ENCODE measurements at places on chromosomes 1 and 21. TPM values are rescaled to one million over a fixed set of nuclear protein-coding genes. Genes with fewer than 3 reads are reported as not detected.

Gene CHI3L2
- 12.5 TPM for total RNA-seq

DNA sequence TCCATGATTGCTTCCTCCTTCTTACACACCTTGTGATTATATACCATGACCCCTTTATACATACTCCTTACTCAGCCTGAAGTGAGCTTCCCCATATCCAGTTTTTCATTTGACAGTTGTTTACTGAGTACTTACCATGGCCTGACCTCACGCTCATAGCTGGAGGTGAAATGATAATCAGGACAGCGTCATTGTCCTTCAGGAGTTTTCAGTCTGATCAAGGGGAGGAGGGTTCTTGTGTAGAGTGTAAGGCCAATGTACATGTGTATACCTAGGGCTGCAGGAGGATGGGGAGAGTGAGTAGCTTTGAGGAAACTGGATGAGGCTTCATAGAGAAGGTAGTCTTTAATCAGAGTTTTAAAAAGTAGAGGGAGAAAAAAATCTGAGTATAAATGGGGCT lies 325.8 kb downstream of the RYR2 start:
- no peaks in the 10 kb centered on the region for H3K36me3 ChIP-seq
- H3K4me3 ChIP-seq = no peak overlapping the region
- no peak for DNase-seq
- no peaks in the 10 kb centered on the region for H3K4me1 ChIP-seq
- no peak overlapping the region for H3K27ac ChIP-seq
- no peaks in the 10 kb centered on the region for H3K27me3 ChIP-seq

DNA sequence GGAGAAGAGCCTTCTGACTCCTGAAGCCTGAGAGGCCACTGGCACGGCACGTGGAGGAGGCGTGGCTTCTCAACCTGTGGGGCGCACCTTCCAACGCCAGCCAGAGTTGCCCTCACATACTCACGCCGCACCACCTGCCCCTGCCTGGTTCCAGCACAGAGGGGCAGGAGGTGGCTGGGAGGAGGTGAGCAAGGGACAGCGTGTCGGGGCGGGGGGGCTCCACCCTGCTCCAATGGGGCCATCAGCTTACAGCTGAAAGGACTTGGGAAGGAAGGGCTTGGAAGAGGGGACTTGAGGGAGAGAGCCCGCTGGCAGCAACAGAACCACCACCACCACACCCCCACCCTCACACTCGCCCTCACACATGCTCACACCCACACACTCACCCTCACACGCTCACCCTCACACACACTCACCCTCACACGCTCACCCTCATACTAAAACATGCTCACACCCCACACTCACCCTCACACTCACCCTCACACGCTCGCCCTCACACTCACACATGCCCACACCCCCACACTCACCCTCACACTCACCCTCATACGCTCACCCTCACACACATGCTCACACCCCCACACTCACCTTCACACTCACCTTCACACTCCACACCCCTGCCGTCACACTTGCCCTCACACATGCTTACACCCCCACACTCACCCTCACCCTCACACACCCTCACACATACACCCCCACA lies 41.6 kb upstream of the EDN2 start:
- DNase-seq = peak; percentile 70
- H3K4me1 ChIP-seq = no peaks in the 10 kb centered on the region
- no peaks in the 10 kb centered on the region for H3K27me3 ChIP-seq
- no peak overlapping the region for H3K27ac ChIP-seq

Gene WLS
- total RNA-seq = 47.3 TPM

DNA sequence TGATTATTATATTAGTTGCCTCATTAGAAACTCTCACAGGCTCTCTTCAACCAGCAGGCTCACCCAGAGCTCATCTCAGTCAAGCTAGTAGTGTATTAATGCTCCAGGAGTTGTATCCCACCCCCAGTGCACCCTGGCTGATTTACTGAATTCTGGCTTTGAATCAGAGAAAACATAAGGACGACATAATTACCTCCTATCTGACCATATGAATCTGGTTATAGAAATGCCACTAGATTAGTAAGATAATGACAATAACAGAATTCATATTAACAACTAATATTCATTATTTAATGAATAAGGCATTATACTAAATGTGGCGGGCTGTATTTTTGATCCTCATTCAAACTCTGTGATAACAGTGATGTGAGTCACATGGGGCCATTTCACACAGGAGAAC lies 1066.7 kb downstream of the TTLL7 start:
- no peak overlapping the region for H3K27ac ChIP-seq
- no peaks in the 10 kb centered on the region for H3K4me1 ChIP-seq
- no peaks in the 10 kb centered on the region for H3K27me3 ChIP-seq
- no peak overlapping the region for H3K4me3 ChIP-seq
- no peak for DNase-seq
- H3K36me3 ChIP-seq = no peaks in the 10 kb centered on the region

DNA sequence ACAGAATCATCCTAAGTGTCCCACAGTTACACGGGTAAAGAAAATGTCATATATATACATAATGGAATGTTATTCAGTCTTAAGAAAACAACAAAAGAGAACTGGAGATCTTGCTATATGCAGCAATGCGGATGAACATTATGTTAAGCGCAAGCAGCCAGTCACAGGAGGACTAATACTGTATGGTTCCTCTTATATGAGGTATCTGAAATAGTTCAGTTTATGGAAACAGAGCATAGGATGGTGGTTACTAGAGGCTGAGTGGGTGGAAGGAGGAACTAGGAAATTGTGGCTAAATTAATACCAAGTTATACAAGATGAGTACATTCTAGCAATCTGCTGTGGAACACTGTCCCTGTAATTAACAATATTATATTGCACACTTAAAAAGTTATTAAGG lies 834.3 kb downstream of the KCNT2 start:
- no peak for DNase-seq
- H3K27ac ChIP-seq = no peak overlapping the region
- no peak overlapping the region for H3K4me3 ChIP-seq
- H3K4me1 ChIP-seq = no peaks in the 10 kb centered on the region
- H3K27me3 ChIP-seq = no peaks in the 10 kb centered on the region
- no peaks in the 10 kb centered on the region for H3K36me3 ChIP-seq

DNA sequence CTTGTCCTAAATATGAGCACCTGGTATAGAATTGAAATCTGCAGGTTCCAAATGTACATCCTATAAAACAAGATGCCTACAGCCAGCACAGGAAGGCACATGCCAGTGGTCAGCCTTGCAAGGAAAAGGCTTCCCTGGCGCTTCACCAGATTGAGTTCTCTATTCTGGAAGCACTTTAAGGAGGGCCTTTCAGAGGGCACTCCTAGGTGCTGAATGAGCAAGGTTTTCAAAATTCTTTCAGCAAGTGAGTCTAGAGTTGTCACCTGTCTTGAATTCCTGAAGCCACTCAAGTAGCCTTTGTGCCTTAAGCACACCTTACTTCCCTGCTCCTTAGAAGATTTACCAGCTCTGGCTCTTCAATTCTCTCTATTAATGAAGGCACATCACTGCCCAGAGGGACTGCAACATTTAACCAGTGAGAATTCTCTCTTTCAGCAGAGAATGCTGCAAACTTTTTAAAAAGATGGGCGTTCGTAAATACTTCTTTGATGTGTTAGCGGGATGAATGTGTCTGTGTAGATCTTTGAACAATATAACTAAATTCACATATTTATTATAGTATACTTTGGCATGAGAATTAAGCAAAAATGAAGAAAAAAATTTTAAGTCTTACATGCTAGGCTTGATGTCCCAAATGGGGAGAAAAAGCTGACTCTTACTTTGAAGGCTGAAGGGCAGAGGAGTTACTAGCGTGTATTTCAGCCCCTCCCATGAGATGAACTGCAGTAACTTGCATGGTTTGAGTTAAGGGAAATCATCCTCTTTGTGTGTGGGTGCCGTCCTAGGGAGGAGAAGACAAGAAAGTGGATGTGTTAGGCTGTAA lies 162.0 kb downstream of the NTPCR start:
- no peaks in the 10 kb centered on the region for H3K36me3 ChIP-seq
- no peaks in the 10 kb centered on the region for H3K27me3 ChIP-seq
- no peak overlapping the region for H3K4me3 ChIP-seq
- no peak for DNase-seq
- H3K27ac ChIP-seq = no peak overlapping the region

DNA sequence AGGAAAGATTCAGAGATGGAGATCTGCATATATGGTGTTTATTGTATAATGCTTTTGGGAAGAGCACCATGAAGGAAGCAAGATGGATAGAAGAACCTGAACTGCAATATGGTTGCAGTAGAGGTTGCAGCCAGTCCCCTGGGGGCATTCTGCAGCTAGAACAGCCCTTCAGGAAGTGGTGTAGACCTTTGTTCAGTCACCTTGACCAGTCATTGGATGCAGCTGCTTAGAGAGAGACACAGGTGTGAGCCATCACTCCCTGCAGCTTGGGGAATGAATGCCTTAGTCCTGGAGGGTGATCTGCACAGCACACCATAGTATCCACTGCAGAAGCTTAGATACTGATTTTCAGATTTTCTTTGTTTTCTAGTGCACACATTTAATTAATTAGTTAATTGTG lies 42.3 kb downstream of the NEK7 start:
- H3K4me3 ChIP-seq = no peak overlapping the region
- H3K27me3 ChIP-seq = no peaks in the 10 kb centered on the region
- no peak overlapping the region for H3K27ac ChIP-seq
- H3K36me3 ChIP-seq = no peaks in the 10 kb centered on the region
- no peak for DNase-seq

GRCh38 chr1:37137014-37137413 lies 102.7 kb upstream of the GRIK3 start:
- H3K27me3 ChIP-seq = no peaks in the 10 kb centered on the region
- H3K36me3 ChIP-seq = no peaks in the 10 kb centered on the region
- H3K4me3 ChIP-seq = no peak overlapping the region
- no peaks in the 10 kb centered on the region for H3K4me1 ChIP-seq
- DNase-seq = no peak

GRCh38 chr1:103514920-103515503 lies 10.5 kb upstream of the RNPC3 start:
- no peaks in the 10 kb centered on the region for H3K27me3 ChIP-seq
- no peak overlapping the region for H3K4me3 ChIP-seq
- DNase-seq = no peak
- H3K27ac ChIP-seq = no peak overlapping the region

Gene CHD5
- 2.5 TPM for total RNA-seq

GRCh38 chr1:67832737-67833601 lies at the start of gene GNG12:
Gene GNG12, minus strand, starts transcription at chr1:67833467. Its CDS starts 125,781 bp downstream, at chr1:67707686.
- H3K4me3 ChIP-seq = peak within 1 kb of the TSS; percentile 93
- H3K27ac ChIP-seq = peak within 1 kb of the TSS; percentile 91
- H3K36me3 ChIP-seq = no peaks in the 10 kb centered on the region

Gene COL6A1
- total RNA-seq = 458 TPM

GRCh38 chr1:106798991-106799390 lies 257.5 kb upstream of the PRMT6 start:
- H3K36me3 ChIP-seq = no peaks in the 10 kb centered on the region
- no peaks in the 10 kb centered on the region for H3K4me1 ChIP-seq
- DNase-seq = no peak
- H3K27ac ChIP-seq = no peak overlapping the region

DNA sequence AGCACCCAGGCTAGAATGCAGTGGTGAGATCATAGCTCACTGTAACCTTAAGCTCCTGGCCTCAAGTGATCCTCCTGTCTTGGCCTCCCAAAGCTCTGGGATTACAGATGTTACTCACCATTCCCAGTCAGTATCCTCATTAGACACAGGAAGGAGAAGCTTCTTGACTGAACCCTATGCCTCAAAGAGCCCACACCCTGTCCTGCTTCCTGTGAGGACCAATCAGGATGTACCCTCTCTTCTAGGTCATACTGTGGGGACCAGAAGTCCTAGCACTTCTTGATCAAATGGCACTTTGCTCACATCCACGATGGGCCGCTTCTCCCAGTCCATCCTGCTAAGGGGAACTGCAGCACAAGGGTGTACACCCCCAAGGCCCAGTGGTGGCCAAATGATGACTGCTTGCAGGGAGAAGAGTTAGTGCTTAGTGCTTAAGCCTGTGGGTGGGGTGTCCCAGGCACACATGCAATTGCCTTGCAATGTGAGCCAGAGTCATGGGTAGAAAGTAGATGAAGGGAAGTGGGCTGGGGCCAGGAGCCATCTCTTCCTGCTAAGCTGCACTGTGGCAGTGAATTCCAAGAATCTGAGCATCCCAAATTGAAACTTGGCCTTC lies 9.8 kb downstream of the CD34 start:
- DNase-seq = no peak
- H3K4me3 ChIP-seq = no peak overlapping the region
- no peaks in the 10 kb centered on the region for H3K4me1 ChIP-seq
- no peak overlapping the region for H3K27ac ChIP-seq
- no peaks in the 10 kb centered on the region for H3K27me3 ChIP-seq

GRCh38 chr21:17501107-17502006 lies 11.5 kb upstream of the CXADR start:
- H3K27me3 ChIP-seq = no peaks in the 10 kb centered on the region
- no peaks in the 10 kb centered on the region for H3K4me1 ChIP-seq
- H3K4me3 ChIP-seq = no peak overlapping the region
- H3K27ac ChIP-seq = no peak overlapping the region
- no peaks in the 10 kb centered on the region for H3K36me3 ChIP-seq
- no peak for DNase-seq

GRCh38 chr1:236397173-236397759 lies 3.2 kb downstream of the EDARADD start:
- H3K4me3 ChIP-seq = no peak overlapping the region
- H3K36me3 ChIP-seq = no peaks in the 10 kb centered on the region
- no peak for DNase-seq
- no peak overlapping the region for H3K27ac ChIP-seq
- no peaks in the 10 kb centered on the region for H3K27me3 ChIP-seq
